Left hindlimb (tissue), 1 donor: ENCODE measurements at places on chromosomes 12 and 14.

DNA sequence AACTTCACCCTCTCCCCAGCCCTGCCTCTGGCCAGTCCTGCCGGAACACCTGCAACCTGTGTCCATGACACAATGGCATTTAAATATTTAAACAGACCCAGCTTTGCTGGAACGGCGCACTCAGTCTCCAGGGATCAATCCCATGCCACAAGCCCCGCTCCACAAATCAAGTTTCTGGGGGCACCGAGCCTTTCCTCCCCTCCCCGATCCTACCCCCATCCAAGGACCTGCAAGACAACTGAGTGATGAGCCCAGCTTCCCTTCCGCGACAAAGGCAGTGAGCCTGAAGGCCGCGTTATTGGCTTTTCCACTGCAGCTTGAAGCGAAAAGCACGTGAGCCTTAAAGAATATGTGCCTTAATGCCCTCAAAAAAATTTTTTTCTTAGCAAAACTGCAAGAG lies 185.7 kb downstream of the DPF3 start:
- no peak for DNase-seq

DNA sequence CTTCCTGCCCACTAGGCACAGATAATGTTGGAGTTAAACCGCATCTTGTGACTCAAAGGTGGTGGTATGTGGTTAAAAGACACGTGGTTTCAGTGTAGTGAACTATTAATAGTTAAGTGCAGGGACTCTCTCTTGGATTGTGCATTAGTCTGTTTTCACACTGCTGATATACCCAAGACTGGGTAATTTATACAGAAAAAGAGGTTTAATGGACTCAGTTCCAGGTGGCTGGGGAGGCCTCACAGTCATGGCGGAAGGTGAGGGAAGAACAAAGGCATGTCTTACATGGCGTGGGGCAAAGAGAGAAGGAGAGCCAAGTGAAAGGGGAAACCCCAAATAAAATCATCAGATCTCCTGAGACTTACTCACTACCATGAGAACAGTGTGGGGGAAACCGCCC lies 362.3 kb downstream of the GLT1D1 start:
- no peak for DNase-seq

DNA sequence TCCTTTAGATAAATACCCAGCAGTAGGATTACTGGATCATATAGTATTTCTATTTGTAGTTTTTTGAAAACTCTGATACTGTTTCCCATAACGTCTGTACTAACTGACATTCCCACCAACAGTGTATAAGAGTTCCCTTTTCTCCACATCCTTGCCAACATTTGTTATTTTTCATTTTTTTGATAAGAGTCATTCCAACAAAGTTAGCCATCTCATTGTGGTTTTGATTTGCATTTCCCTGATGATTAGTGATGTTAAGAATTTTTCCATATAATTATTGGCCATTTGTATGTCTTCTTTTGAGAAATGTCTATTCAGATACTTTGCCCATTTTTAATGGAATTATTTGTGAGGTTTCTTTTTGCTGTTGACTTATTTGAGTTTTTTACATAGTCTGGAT lies 486.0 kb downstream of the FLRT2 start:
- DNase-seq, result no peak

DNA sequence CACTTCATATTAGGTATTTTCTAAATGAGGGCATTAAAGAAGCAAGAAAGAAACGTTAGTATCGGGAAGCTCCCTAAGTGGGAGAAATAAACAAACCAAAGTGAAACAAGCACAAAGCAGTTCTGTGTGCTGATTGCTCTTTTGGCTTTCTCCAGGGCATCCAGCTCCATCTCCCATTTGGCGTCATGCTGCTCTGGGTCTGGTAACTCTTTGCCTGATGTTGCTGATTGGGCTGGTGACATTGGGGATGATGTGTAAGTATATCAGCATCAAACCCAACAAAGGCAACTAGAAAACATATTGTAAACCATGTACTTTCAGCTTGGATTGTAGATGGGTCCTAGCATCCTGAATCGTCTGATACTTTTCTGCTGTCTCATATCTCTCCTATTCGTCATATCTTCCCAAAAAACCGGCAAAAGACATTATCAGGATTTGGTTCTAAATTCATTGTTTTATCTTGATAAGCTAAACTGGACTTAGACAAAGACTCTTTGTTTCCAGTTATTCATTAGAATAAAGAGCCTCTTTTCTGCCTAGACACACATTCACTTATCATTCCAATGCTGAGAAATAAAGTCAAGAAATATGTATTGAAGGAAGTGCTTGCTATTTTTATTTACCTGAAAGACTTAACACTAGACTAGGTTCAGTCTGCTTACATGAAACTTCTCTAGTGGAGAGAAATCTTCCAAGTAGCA lies 2.4 kb downstream of the CLEC12B start:
- DNase-seq, result no peak

GRCh38 chr14:34088914-34089313 lies 138.0 kb upstream of the EGLN3 start:
- DNase-seq, result no peak

- no peak for DNase-seq
Observed at GRCh38 chr12:95201056-95201670, 16.1 kb downstream of the FGD6 start.

DNA sequence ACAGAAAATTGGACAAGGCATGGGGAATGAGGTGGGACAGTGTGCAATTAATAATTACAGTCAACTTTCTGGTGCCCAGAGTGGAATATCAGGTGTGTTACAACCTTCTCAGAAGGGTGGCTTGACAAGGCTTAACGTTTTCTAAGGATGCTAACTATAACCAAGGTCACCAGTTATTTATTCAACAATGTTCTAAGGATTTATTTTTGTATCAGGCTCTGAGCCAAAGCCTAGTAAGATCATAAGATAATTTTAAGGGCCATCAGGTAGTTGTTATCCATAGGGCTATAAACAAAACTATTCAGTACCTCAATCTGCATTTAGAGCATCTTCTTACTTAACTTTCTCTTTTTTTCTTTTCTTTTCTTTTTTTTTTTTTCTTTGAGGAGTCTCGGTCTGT lies 134.0 kb downstream of the TMTC1 start:
- DNase-seq, result no peak

DNA sequence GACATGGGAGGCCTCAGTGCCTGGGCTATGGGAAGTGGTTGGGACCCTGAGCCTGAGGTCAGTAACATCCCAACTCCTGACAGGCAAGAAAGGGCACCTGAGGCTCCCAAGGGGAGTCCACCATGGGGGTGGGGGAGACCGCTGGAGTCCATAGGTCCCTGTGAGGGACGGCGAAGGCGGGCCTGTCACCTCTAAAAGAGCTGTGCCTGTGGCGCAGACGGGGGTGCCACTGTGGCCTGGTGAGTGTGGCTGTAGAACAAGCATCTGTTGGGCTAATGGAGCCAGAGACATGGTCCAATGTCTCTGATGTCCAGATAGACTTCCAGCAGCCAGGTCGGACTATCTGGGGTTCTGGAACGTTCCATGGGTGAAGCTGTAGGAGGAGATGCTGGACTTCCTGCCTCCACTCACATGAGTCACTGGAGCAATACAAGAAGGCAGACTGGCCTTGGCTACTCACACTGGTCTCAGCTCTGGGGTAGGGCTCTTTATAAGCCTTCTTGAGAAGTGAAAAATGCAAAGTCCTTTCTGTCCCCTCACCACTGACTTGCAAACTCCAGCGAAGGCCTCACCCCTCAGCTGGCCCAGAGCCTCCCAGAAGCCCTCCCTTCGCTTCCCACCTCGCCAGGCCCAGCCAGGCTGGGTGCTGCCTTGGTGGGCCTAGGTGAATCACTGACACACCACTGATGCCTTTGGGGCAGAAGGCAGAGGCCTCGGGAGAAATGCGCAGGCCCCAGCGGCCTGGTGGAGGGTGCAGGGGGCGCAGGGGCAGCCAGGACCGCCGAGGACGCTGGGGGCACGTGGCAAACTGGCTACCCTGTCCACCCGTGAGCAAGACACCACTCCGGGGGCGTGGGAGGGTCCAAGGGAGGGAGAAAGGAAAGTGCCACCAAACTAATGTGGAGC lies 1.1 kb upstream of the TRAF3 start:
- DNase-seq, result no peak

GRCh38 chr12:4221258-4221620 lies 52.3 kb upstream of the CCND2 start:
- no peak for DNase-seq

DNA sequence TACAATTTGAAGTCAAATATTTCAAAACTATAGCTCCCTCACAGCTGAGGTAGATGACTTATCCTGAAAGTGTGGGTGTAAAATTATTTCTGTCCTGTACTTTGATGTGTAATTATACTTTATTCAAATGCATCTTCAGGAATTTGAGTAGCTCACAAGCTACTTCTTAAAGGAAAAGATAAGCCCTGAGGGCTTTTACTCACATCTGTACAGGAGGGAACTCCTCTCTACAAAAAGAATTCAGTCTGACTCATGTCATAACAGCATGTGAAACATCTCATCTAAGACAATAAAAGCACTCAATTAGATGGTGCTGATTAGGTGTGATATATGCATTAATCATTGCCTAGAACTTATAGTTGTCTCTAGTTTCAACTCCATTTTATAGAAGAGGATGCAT lies 452.0 kb downstream of the PRKD1 start:
- DNase-seq, result no peak

DNA sequence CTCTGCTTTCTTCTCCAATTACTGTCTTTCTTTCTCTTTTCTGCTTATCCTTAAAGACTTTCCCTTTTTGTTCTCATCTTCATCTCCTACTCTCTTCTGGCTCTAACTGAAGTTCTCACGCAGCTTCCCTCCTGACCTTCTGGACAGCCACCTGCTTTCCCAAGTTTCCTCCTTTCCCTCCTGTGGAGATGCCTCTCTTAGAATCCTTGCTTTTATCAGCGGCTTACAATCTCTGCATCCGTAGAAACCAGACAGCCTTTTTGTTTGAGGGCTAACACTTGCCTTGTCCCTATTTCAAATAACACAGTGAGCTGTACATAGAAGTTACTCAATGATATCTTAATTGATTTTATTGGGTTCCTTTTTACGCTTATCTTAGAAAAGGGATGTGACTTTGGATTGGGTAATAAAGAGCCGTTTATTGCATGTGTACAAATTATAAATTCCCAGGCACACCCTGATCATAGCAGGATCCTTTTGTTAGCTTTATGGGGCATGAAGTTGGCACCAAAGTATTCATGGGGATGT lies 2.1 kb upstream of the LGALS3 start:
- DNase-seq, result no peak
